Transverse colon (tissue), 4 donors: ENCODE measurements at places on chromosomes 5 and 9. TPM values are rescaled to one million over a fixed set of nuclear protein-coding genes. Genes with fewer than 3 reads are reported as not detected.

GRCh38 chr5:176424181-176424580, 7.8 kb upstream of the CLTB start:
- H3K27ac ChIP-seq = no peak overlapping the region
- no peak overlapping the region for H3K4me3 ChIP-seq
- H3K27me3 ChIP-seq = no peaks in the 10 kb centered on the region
- no peaks in the 10 kb centered on the region for H3K36me3 ChIP-seq

DNA sequence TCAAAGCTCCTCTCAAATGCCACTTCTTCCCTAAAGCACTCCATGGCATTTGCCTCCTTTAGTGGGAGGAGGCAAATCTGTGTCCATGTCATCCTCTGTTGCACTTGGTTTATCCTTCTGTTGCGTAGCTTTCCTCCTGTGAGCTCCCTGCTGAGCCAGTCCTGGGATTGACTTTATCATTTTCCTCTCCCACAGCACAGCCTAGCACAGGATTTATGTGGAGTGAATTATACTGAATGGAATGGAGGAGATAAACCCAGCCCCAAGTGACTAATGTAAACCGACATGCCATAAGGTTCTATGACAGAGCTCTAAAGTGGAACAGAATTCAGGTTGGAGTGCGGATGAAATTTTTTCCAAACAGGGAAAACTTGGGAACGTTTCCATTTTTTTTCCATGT, 26.4 kb upstream of the TOMM5 start:
- DNase-seq = no peak
- no peak overlapping the region for H3K27ac ChIP-seq
- H3K27me3 ChIP-seq = no peaks in the 10 kb centered on the region
- no peaks in the 10 kb centered on the region for H3K36me3 ChIP-seq
- H3K4me3 ChIP-seq = no peak overlapping the region

DNA sequence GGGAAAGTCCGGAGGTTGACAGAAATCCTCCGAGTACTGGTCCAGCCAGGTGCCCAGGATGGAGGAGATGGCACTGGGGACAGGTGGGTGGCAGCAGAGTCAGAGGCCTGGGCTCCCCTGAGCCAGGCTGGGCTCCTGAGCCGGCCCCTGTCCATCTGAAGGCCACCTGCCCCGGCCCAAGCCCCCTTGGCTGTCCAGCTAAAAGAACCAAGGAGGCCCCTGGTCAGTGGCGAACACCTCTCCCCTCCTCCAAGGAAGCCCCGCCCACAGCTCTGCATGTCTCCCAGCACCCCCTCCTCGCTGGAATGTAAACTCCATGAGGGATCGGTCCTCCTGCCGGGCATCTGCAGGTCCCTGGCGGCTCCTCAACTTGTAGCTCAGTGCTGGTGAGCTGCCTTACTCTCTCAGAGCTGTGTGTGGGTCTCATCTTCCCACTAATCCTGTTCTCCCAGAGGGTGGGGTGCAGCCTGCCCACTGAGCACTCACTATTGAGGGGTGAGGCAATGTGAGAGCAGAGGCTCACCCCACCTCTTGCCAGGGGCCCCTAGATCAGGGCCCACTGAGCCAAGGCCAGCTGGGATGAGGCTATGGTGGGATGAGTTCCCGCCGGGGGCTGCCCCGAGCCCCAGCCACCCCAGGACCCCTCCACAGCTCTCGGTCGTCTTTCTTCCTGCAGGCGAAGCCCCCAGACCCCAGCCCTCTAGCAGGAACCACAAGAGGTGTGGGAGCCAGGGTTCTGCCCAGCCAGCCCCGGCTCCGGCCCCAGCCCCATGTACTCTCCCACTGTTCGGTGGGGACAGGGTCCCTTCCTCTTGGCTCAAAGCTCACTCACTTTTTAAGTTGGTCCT, 12.0 kb downstream of the RALGDS start:
- H3K36me3 ChIP-seq = no peaks in the 10 kb centered on the region
- H3K4me3 ChIP-seq = no peak overlapping the region

The ZDHHC12 gene
- 35.6 TPM for total RNA-seq

The ZNF879 gene
- 5.6 TPM for total RNA-seq
